Suppressor macrophage (primary cell): ENCODE measurements at places on chromosomes 2 and 18.

DNA sequence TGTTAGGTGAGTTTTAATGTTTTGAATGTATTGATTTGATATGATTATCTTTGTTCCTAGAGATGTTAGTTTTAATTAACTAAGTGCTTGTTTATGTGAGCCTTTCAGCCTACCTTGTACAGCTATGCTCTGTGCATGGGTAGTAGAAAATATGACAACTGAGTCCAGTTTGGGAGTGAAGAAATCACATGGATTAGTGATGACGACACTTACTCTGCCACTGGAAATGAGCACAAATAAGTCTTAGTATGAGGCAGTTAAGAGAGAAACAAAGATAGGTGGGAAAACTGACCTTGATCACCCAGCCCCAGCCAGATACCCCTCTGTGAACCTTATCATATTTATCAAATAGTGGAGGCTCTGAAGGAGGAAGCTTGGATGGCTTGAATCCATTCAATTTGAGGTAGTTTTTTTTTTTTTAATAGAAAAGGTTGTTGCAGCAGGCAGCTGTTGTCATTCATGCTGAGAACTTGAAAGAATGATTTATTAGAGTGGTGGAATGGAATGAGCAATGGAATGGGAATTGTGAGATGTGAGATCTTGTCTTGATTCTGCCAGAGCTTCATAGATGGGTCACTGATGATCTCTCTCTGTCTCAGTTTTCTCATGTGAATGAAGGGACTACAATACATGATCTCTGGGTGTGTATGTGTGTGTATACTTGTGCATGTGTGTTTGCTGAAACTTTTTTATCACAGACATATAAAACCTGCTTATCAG, 96.4 kb downstream of the MAP3K20 start:
- no peak for DNase-seq

DNA sequence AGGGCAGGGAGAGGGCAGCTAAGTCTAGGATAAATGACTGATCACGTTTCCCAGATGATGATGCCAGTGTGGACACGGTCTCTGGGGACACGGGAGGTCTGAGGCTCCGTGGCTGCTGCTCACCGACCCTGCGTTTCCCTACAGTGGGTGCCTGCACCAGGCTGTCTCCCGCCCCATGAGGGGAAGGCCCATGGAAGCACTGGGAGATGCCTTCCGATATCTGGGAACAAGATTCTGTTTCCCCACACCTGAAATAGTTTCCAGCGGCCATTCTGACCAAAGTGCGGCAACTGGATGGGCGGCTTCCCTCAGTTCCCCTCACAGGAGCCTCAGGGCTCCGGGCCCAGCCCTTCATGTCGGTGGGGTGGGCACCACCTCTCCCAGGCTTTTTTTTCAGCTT, 83.1 kb downstream of the EDAR start:
- DNase-seq, result no peak

DNA sequence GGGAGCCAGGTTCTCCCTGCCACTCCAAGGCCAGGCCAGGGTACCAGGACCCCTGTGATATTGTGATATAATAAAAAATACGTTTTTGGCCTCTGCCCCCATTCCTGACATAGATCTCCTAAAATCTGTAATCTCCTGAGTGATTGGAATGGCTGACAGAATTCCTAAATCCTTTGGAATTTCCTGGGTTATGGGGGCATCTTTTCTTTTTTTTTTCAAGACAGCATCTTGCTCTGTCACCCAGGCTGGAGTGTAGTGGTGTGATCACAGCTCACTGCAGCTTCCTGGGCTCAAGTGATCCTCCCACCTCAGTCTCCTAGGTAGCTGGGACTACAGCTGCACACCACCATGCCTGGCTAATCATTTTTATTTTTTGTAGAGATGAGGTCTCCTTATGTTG, 26.2 kb upstream of the TUBB6 start:
- no peak for DNase-seq

- DNase-seq, result no peak
These were observed 1835.5 kb upstream of the LRRTM1 start for GRCh38 chr2:82139979-82140611.

DNA sequence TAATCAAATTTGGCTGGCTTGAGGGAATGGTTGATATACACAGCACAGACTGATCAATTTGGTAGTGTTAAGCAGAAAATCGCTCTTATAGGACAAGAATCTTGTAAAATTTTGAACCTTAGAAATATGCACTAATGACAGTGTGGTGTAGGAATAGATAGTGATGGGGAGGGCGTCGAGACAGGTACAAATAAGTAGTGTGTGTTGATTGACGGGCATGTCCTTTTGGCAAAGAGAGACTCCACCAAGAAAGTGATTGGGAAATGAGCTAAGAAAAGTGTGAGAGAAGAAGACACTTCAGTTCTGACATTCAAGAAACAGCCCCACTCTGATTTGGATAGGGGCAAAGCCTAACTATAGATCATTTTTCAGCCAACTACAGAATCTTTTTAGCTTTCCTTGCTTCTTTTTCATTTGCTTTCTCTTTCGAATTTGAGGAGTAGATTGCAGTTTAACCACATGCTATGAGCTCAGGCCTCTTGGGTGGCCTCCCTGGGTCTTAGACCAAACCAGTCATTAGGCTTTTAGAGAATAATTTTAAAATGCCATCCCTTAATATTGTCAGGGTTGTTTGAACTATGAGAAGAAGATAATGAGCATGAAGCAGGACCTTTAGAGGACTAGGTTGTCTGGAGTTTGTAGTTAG, 127.1 kb downstream of the CERS6 start:
- no peak for DNase-seq

GRCh38 chr18:63974991-63975390, 5.1 kb downstream of the SERPINB8 start:
- DNase-seq, result peak; percentile 44

- DNase-seq, result no peak
These were observed 25.7 kb upstream of the ID2 start for GRCh38 chr2:8656160-8656641.

DNA sequence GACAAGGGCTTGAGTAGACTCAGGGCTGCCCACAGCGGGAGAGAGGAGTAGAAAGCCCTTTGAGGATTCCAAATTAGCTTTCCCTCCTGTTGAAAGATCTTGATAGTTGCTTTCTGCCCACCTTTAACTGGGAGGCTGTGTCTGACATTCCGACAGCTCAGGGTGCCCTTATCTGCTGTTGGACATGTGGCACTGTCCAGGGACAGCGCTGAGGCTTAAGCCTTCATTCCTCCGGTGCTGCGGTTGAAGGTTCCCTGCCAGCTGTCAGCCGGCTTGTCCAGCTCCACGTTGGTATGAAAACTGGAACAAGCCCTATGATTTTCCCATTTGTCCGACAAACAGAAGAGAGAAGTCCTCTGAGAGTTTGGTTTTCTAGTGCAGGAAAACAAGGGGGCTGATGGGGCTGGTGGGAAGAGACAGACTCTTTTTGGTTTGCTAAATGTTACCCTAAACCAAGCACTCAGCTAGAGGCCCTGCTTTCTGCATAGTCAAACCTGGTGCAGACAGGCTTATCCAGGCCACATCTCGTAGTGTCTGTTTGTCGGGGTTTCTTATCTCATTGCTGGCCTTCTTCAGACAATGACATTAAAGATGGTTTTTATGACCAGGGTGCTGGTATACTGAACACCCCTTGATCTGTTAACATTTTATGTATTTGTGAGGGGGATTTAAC, 24.5 kb downstream of the GREB1 start:
- DNase-seq, result no peak

DNA sequence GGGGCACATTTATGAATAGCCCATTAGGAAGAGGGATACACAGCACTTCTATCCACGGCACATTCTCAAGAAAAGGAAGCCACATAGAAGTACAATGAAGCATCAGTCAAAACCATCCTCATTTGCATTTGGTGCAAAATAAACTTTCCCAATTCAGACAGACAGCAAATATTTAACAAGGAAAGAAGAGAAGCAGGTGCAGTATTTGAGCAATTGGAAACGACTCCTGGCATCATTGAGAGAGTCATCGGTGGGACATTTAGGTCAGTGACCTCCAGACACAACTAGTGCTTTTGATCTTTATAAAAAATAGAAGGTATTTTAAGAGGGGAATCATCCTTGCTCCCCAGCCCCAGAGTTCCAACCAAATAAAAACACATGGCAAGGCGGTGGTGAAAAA, 118.0 kb downstream of the MREG start:
- DNase-seq, result no peak

GRCh38 chr18:63730773-63731172, 28.0 kb downstream of the SERPINB11 start:
- no peak for DNase-seq

DNA sequence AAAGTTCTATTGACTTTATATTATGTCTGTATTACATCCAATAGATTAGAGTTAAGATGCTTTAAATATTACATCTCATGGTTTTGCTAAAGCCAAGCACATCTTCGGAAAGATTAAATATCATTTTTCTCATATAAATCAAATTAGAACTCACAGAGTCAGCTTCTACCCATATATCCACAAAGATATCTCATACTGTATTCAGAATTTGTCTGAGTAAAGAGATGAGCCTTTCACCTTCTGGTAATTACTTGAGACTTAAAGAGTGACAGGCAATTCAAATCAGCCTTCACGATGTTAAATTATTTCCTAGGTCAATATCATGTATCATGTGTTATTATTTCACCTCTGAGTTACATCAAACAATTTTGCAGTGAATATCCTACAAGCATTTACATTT, 13.0 kb downstream of the CCDC178 start:
- DNase-seq, result no peak

GRCh38 chr18:74190086-74190485, 41.8 kb downstream of the TIMM21 start:
- DNase-seq, result no peak

DNA sequence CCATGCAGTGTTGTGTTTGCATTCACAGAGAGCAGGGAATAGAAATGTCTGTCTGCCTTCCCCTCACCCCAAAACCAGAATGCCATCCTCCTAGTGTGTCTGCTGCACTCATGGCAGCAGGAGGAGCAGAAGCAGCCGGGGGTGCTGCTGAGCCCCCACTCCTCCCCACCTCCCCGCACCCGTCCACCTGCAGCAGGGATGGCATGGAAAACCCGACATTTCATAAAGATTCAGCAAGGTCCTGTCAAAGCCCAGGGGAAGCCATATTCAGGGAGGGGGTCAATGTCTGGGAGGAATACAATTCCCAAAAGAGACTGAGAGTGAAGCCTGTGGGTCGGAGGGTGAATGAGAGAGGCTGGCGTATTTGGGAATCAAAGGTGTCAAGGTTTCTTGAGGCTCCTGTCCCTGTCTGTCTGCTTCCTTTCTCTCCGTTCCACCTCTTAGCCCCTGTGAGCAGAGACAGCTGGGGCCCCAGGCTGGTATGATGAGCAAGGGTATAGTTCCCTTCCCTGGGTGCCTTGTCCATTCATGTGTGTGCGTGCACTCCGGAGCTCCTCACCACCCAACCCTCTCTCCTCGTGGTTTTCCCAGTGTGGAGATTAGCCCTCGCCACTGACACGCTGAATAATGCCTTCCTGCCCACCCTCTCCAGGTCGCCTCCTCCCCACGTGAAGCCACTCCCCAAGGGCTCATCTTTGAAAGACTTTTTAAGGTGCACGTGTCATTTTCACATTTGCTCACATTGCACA, 133.5 kb upstream of the ZNF236 start:
- peak; percentile 11 for DNase-seq

DNA sequence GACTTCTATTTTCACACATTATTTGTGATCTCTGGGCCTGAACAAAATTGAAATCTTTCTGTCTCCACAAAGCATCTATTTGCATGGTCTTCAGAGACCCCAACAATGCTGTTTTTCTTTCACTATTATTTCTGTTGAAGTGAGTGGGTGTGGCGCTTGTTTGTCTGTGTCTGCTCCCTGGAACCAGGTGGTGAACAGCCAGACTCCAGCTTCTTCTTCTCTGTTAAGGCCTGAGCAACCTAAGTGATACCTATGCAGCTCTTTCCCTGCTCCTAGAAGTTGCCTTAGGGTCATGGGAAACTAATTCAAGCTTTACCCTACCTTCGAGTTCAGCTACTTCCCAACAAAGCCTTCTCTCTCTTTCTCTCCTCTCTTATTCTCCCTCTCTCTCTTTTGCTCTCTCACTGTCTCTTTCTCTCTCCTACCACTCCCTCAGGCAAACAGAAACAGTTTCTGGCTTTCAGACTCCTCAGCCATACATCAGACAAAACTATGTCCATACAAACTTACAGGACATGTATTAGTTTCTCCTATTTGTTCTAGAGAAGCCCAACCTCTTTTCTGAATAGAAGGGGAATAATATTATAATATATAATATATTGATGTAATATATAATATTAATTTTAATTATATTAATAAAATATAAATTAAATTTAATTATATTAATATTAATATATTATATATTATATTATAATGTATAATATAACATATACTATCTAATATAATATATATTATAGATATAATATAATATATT, 552.5 kb downstream of the DSC3 start:
- no peak for DNase-seq

- DNase-seq, result no peak
These were observed 55.7 kb downstream of the MSH6 start for GRCh38 chr2:47838686-47839085.

DNA sequence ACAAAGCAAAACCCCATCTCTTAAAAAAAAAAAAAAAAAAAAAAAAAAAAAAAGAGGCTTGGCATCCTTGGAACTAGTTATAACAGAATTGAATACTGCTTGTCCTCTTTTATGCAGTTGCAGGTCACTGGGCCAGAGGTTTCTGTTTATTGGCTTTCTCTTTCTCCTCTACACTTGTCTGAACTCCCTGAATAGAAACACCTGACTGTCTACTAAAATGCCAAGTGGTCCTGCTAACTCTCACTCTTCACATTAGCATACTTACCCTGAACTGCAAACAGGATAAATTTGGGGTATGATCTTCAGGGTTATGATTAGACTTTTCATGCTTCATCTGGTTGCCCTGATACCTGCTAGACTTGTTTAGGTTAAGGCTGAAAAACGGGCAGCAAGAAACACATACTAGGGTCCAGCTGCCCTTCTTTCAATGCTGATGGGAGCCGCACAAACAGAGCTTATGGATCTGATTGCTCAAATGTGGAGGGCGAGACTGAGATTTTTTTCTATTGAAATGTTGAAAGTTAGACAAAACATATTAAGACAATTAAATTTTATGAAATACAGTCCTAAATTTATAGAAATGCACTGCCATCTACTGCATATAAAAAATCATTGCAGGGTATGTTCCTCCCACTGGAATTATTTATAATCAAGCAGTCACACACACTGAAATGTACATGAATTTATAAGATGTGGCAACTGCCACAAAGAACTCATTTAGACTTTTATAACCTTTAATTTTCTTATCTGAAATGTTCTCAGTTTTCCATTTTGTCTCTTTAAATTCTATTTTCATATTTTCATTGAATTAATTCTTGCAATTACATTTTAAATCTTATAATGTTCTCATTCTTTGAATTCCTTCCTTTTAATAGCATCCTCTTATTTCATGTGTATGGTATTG, 40.8 kb downstream of the GTF3C3 start:
- peak; percentile 10 for DNase-seq

GRCh38 chr2:1818404-1818803, 74.1 kb upstream of the PXDN start:
- DNase-seq, result no peak

- DNase-seq, result no peak
These were observed 1634.4 kb upstream of the DDX18 start for GRCh38 chr2:116180072-116180471.

GRCh38 chr18:36518839-36519238, 221.3 kb downstream of the FHOD3 start:
- no peak for DNase-seq

GRCh38 chr18:61822879-61823278, 69.9 kb downstream of the RNF152 start:
- DNase-seq, result no peak
